ENCODE measurements at places on chromosomes 12 and 14.
A peak's percentile ranks its signal among the peaks of the same experiment; 100 is the strongest.

DNA sequence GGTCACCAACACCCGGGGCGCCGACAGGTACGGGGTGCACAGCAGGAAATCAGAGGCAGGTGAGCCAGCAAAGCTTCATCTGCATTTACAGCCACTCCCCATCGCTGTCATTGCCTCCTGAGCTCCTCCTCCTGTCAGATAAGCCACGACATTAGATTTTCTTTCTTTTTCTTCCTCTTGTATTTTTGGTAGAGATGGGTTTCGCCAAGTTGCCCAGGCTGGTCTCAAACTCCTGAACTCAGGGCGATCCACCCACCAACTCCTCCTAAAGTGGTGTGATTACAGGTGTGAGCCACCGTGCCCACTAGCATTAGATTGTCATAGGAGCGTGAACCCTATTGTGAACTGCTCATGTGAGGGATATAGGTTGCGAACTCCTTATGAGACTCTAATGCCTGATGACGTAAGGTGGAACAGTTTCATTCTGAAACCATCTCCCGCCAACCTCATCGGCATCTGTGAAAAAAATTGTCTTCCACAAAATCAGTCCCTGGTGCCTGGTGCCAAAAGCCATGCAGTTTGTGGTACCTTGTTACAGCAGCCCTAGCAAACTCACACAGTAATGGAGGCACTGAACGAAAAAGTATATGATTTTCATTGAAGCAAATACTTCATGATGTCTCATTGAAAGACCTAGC lies 1.5 kb downstream of the STYK1 start:
- DNase-seq, result peak; percentile 15

- DNase-seq, result no peak
Observed at GRCh38 chr14:31933716-31934115, 143.4 kb upstream of the ARHGAP5 start.

DNA sequence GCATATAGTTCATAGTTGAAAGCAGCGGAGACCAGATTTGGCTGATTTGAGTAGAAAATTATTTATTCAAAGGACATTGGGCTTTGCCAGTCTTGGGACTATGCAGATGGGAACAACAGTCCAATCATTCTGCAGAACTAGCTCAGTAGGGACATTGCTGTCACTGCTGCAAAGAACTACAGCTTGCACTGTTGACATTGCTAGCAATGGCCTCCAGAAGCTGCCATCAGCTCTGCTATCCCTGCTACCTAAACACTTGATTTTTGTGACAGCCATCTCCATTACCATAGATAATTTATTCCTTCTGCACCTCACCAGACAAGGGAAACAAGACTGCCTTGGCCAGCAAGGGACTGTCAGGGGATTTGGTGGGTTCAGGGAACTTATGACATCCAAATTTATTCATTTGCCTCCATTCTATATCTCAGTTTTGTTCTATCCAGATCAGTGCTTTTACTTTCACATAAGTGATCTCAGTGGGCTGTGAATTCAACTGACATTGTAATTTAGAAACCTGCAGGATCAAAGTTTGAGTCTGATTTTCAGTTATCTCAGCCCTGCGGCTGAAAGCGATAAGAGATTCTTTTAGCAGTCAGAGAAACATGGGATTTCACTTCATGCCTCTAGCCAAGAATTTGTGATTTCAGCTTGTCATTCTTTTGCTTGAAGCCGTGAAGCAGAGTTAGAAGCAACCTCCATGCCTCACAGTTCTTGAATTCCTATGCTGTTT lies 136.7 kb upstream of the FBXO33 start:
- no peak for DNase-seq

DNA sequence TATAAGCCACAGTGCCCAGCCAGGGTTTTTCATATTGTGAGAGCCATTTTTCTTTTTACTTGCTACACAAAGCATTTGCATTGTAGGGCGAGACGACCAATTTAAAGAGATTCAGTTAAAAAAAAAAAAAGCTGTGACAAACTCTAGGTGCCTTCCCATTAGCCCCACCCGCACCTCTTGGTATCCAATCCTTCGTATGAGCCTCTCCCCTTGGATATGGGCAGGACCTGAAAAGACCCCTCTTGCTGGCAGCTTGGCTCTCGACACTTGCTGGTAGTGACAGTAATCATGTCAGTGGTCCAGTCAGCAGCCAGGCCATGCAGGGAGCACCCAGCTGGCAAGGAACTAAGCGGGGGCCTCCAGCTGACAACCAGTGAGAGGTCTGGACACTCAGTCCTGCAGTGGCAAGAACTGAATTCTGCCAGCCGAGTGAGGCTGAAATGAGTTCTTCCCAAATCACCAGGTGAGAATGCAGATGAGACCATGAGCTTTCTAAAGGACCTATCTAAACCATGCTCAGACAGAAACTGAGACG lies 46.5 kb downstream of the SINHCAF start:
- no peak for DNase-seq

GRCh38 chr12:66048835-66049537 lies 81.6 kb downstream of the LLPH start:
- DNase-seq, result no peak

DNA sequence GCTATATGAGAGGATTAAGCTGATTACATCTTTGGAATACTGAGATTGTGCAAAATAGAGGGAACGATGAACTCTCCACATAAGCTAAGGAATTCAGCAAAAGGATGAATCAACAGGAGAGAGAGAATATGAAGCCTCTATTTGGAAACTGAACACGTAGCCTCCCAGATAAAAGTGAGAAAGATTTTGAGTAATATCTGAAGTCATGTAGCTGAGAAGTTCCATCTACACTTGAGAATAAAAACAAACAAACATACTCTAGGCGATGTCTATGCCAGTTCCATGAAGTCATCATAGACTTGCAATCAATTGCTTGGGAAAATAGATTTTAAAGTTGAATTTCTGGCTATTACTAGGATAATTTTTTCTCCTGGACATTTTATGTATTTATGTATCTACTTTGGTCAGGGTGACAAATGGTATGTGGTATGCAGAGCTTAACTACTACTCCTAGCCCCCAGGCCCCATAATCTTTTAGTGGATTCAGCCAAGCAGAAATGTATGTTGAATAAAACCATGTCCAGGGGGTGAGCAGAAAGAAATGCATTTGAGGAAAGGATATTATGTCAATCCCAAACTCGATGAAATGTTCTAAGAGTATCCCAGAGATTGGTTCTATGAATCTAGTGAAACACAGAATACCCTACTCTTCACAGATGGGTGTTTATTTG lies 627.4 kb downstream of the DIO2 start:
- DNase-seq, result no peak

DNA sequence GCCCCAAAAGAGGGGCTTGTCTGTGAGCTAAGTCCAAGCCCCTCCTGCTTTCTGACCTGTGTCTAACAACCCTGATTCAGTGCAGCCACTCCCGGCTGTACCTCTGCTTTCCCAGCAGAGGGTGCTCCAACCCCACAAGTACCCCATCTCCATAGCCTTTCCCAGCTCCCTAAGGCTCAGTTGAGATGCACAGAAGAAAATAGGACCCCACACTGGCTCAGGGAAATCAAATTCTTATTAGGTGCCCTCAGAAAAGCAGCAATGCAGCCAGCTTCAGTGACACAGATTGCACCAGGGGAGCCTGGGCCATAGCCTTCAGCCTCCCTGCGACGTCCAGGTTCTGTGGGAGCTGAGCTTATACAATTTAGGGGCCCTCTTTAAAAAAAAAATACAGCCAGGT lies 49.9 kb downstream of the LRRC74A start:
- DNase-seq, result peak; percentile 45

DNA sequence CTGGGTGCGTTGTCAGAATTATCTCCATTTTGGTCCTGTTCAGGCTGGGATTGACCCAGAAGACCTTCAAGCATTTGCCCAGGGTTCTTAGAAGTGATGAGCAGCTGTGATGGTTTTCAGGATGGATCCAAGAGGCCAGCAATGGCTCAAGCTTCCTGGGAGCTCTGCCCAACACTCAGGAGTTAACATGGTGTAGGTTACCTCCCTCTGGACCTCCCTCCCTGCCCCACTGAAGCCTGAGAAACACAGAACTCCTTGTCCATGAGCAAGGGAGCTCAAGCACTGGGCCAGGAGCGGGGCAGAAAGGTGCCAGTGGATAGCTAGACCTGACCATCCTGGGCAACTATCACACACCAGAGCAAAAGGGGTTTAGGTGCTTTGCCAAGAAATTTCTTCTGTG lies 148.4 kb upstream of the FKBP4 start:
- DNase-seq, result no peak

- DNase-seq, result no peak
Observed at GRCh38 chr12:126663304-126664094, 1598.3 kb downstream of the AACS start.

GRCh38 chr12:120125792-120126634 lies 9.5 kb upstream of the RAB35 start:
- DNase-seq, result no peak

DNA sequence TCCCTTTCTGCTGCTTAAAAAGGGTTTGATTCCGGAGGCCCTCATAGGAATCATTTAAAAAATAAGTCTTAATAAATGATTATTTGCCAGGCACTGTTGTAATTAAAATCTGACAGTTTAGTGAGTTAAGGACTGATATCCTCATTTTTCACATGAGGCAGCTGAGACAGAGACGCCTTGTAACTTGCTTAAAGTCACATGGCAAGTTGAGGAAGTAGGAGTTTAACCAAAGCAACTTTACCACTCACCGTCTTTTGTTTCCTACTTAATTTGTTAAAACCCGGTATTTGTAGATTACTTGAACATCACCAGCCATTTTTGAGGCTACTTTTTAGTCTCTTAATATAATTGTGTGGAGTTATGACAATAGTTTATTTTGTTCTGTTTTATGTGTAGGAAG lies 2.4 kb downstream of the TIGAR start:
- DNase-seq, result no peak

DNA sequence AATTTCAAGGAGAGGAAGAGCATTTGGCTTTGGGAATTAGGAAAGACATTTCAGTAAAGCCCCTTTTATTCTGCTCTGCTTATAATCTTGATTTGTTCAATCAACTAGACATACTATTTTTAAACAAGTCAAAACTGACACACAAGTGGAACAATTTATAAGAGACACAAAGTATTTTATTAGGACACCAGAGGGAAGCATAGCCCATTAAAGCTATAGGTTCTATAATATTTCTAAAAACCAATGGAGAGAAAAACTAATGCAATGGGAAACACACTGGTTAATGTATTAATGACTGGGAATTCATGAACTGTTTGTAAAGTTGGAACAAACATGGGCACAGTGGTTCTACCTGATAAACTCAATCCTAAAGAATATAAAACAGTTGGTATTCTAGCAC lies 15.3 kb upstream of the CERS5 start:
- no peak for DNase-seq

DNA sequence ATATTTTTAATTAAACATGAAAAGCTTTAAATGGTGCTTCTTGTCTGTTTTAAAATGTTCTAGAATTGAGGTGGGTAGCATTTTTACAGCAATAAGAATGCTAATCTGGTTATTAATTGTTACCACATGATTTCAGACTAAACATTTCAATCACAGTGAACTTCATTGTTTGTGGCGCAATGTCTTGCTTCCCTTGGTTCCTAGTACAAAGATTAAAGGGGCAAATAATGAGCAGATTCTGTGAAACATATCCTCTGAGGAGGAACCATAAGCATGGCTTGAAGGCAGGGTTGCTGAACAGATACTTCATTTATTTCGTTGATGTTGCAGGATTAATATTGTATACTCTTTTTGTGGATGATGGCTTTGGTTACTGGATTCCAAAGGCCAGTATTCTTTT lies 162.1 kb downstream of the FUT8 start:
- no peak for DNase-seq

GRCh38 chr12:52404951-52405350 lies 1.2 kb downstream of the KRT82 start:
- DNase-seq, result no peak

- DNase-seq, result no peak
Observed at GRCh38 chr12:80272387-80272915, 171.6 kb upstream of the PTPRQ start.

- no peak for DNase-seq
Observed at GRCh38 chr12:40325349-40325960, 100.7 kb downstream of the LRRK2 start.

DNA sequence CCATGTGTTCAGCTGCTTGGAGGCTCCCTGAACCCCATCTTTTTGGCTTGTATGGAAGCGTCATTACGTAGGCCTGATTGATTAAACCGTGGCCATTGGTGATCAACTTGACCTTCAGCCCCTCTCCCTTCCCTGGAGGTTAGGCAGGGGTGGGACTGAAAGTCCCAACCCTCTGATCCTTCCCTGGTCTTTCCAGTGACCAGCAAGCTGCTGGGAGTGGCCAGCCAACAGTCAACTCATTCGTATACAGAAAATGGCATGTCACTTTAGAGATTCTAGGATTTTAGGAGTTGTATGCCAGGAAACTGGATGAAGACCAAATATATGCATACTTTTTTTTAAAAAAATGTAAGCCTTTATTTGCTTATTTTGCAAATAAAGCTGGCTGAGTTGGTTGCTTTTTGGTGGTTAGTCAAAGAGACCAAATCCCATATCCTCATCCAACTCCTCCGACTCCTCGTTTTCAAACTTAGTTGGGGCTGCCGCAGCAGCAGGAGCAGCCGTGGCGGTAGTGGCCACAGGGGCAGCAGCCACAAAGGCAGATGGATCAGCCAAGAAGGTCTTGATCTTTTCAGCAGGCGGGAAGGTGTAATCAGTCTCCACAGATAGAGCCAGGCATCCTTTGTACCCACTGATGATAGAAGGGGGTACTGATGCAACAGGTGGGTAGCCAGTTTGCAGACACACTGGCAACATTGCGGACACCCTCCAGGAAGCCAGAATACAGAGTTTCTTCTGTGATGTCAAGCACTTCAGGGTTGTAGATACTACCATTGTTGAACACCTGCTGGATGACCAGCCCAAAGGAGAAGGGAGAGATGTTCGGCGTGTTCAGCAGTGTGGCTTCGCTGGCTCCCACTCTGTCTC lies 16.6 kb downstream of the NFKBIA start:
- no peak for DNase-seq

- DNase-seq, result no peak
Observed at GRCh38 chr12:111033281-111034082, 113.1 kb upstream of the MYL2 start.

DNA sequence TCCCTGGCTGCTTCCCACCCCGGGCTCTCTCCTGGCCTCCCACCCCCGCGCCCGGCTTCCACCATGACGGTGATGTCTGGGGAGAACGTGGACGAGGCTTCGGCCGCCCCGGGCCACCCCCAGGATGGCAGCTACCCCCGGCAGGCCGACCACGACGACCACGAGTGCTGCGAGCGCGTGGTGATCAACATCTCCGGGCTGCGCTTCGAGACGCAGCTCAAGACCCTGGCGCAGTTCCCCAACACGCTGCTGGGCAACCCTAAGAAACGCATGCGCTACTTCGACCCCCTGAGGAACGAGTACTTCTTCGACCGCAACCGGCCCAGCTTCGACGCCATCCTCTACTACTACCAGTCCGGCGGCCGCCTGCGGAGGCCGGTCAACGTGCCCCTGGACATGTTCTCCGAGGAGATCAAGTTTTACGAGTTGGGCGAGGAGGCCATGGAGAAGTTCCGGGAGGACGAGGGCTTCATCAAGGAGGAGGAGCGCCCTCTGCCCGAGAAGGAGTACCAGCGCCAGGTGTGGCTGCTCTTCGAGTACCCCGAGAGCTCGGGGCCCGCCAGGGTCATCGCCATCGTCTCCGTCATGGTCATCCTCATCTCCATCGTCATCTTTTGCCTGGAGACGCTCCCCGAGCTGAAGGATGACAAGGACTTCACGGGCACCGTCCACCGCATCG lies 1.8 kb downstream of the KCNA1 start:
- no peak for DNase-seq

Measured in hematopoietic multipotent progenitor cell treated with erythropoietin and hydrocortisone succinate and interleukin-3 and kit ligand, for 17 days (in vitro differentiated cells).